ENCODE measurements at places on chromosomes 6 and 20. TPM values are rescaled to one million over a fixed set of nuclear protein-coding genes. Genes with fewer than 3 reads are reported as not detected.

Gene HSPA1L
- 3.8 TPM for polyA plus RNA-seq

Gene DYNLT2
- 0.82 TPM for polyA plus RNA-seq

Gene DYNLRB1
- 317 TPM for polyA plus RNA-seq

DNA sequence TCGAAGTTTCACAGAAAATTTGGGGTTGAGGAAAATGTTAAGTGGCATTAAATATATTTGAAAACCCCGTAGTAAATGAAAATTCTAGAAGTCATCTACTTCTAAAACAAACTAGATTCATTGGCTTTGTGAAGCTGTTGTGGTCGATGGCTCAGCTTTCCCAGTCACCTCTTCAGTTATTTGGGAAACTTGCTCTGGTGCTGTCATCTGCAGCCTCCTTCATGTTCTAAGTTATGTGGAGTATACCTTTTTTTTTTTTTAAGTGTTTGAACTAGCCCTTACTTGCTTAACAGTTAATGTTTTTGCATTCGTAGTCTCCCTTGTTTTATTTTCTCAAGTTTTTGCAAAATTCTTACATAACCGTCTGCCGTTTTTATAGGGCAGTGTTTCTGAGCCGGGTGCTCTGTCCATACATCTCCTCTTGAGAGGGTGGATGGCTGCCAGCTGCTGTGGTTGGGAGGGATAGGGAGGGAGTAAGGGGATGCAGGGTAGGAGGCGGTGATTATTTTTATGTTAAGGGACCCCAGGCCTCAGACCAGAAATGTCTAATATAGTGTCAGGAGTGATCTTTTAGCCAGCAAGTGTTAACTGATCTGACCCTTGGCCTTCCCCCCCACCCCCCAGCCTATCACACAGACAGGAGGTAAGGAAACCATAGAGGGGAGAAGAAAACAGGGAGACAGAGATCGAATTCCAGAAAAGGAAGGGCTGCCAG, 7.1 kb downstream of the RREB1 start:
- DNase-seq = no peak

- no peak for DNase-seq
Observed at GRCh38 chr6:144215402-144215931, 65.2 kb downstream of the STX11 start.

DNA sequence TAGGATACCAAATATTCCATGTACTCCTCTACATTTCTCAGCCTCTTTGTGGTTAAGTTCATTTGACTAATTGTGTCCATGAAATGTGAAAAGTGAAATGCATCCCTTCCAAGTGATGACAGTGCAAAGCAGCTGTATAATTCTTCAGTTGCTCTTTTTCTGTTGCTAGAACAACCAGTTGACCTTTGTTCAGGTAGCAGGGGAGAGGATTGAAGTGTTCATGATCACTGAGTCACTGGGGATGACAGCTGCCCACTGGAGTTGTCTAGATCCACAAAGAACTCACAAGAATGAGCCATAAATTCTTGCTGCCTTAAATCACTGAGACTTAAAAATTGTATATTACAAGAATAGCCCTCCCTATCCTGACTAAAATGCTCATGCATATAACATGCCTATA, 254.6 kb downstream of the EPHA7 start:
- no peak for DNase-seq

DNA sequence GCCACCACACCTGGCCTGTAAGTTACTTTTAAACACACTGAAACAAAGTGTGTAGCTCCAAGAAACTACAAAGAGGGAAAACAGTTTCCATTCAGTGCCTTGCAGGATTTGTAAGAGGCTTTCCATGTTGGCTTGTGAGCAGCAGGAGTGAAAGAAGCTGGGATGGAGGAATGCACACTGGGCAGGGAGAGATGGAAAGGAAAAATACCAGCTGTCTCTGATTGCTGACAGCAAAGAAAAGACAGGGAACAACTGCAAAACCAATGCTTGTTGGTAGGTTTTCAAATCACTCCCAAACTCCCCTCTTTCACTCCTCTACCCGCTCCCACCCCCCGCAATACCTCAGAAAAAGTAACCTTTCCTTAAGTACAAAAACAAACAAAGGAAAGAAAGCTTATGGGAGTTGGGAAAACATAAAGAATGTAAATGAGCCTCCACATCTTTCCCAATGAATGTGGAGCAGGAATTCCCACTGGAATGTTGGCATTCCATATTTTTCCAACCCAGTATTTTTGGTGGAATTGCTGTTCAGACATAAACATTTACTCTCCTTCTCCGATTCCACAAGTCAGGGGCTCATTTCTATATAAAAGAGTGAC, 166.1 kb downstream of the THBS2 start:
- DNase-seq = no peak

DNA sequence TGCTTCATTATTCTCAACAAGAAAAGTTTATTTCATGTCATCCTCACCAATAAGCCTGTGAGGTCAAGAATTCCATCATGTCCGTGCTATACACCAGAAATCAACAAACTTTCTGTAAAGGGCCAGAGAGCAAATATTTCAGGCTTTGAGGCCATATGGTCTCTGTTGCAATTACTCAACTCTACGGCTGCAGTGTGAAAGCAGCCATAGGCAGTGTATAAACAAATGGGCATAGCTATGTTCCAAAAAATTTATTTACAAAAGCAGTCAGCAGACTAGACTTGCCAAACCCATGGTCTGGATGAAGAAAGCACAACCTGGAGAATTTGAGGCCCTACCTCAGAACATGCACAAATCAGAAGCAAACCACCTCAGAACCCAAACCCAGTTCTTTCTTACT, 118.5 kb downstream of the PCSK2 start:
- DNase-seq = no peak

GRCh38 chr20:1390581-1391403, 2.1 kb downstream of the FKBP1A start:
- DNase-seq = peak; percentile 29

- no peak for DNase-seq
Observed at GRCh38 chr6:79684876-79685275, 53.7 kb downstream of the SH3BGRL2 start.

GRCh38 chr6:42254505-42254904, 36.8 kb upstream of the MRPS10 start:
- DNase-seq = no peak

- no peak for DNase-seq
Observed at GRCh38 chr20:58911970-58912369, 59.5 kb downstream of the GNAS start.

DNA sequence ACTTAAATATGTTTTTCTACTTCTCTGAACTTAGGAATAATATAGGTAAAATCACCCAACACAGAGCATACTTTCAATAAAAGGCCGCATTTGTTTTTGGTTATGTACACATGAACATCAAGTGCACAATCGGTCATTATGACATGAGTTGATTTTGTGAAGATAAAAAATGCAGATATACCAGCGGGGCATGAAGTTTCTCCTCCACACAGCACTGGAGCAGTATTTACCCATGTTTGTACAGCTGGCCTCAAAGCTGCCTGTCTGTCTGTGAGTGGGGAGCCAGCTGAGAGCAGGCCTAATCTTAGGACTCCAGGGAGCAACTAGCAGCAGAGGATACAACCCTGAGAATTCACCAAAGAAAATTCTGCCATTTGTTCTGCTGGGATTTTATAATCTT, 206.5 kb downstream of the TPBG start:
- DNase-seq = no peak
